ENCODE measurements at places on chromosomes 7 and 10.

DNA sequence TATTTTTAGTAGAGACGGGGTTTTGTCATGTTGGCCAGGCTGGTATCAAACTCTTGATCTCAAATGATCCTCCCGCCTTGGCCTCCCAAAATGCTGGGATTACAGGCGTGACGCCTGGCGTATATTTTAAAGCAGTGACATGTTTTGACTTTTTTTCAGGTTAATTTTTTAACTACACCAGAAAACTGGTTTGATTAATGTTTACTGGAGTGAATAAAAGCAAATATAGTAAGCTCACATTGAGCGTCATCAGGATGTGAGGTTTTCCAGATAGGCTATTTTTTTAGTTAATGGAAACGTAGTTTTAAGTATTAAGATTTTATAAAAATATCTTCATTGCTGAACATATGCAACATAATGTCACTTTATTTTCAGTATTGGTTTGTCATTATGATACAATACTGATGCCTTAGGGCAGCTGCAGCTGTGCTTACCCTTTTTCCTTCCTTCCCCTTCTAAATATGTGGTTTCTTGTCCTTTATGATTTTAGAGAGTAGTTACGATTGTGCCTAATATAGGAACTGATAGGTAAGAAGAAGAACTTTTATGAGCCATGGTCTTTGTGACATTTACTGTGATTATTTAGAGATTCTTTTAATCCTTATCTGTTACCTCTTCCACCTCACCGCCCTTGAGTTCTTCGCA lies 37.3 kb downstream of the TMEM60 start:
- no peak for DNase-seq

DNA sequence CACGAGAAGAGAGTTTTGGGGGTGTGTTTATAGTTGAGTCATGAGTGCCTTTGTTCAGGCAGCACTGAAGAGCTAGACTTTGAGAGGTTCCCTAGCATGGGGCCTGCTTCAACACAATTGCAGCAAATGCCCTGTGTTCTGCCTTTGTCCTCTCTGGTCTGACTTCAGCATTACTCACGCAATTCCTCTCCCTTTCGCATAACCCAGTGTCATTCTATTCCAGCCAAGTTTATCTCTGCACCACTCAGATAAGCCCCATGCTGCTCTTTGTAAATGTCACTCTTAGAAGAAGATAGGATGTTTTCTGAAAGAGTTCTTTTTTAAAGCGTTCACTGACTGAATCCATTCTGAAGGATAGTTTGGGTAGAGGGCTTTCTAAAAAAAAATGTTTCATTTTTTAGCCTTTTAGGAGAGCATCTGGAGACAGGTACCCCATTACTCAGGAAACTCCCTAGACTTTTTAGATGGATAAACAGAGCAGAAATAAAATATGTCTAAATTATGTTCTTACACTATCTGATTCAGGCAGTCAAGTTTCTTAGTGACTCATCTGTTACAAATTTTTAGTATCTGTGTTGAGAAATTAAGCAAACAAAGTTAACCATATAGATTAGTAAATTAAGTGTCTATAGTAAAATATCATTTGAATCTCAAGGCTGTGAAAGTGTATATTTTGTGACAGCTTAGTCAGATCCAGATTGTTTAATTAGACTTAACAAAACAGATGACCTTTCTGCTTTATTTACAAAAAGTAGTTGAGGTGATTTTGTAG lies 318.5 kb downstream of the GPR158 start:
- no peak for DNase-seq

GRCh38 chr7:96415293-96415940 lies 93.5 kb upstream of the SLC25A13 start:
- DNase-seq, result no peak

GRCh38 chr7:38825721-38826440 lies 83.1 kb downstream of the VPS41 start:
- DNase-seq, result peak; percentile 26

DNA sequence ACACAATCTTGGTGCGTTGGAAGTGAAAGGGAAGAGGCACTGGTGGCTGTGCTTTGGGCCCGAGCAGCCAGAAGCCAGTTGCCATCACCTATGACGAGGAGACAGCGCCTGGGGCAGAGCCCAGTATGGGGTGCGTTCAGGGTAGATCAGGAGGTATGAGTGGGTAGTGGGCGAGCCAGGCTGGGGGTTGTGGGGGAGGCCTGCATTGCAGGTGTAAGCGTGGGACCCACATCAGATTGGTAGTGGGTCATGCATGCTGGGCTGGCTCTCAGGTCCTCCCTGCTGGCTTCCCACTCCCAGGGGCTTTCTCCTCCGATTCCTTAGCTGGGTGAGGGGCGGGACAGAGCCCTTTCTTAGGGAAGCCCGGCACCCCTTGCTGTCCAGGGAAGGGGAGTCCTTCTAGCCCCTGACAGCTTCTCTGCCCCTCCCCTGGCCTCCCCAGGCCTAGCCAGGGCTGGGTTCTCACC lies 445 bp upstream of the PVRIG start:
- DNase-seq, result no peak

DNA sequence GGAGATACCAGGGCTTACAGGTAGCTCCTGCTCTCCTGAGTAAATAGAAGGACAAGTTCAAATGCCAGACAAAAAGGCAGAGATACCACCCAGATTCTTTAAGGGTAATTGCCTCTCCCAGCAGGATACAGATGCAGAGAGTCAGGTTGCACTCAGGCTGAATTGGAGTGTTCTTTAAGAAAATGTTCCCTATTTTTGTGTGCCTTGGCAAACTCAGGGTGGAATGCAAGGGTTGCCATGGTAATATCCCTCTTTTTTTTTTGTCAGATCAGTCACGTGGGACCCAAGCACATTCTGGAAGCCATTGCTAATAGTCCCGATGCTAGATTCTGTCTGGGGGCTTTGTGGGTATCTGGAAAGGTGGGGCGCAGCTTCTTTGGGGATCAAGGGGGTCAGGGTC lies 628.0 kb downstream of the CALN1 start:
- DNase-seq, result no peak

- DNase-seq, result no peak
Measured at GRCh38 chr7:123460616-123461015, 73.8 kb downstream of the IQUB start.

DNA sequence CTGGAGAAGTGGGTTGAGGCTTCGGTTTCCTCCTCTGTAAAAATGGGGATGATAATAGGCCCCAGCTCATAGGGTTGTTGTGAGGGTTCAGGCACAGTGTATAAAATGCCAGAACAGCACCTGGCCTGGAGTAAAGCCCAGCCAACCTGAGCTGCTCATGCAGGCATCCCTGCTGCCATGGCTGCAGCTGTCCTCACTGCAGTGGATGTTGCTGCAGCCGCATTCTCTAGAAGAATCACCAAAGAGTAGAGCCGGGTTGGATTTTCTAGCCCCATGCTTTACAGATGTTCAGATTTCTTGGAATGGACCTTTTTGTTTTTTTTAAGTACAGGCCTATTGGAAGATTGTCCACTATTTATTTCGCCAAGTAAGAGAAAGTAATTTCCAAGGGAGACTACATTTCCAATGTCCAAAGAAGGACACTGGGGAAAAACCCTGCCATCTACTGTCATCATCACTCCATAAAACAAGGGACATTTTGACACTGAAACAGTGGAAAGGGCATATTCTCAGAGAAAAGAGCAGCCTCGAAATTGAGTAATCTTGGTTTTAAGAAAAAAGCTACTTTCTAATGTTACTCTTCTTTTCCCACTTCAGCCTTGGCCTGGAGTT lies 147.5 kb upstream of the TCF7L2 start:
- DNase-seq, result no peak

DNA sequence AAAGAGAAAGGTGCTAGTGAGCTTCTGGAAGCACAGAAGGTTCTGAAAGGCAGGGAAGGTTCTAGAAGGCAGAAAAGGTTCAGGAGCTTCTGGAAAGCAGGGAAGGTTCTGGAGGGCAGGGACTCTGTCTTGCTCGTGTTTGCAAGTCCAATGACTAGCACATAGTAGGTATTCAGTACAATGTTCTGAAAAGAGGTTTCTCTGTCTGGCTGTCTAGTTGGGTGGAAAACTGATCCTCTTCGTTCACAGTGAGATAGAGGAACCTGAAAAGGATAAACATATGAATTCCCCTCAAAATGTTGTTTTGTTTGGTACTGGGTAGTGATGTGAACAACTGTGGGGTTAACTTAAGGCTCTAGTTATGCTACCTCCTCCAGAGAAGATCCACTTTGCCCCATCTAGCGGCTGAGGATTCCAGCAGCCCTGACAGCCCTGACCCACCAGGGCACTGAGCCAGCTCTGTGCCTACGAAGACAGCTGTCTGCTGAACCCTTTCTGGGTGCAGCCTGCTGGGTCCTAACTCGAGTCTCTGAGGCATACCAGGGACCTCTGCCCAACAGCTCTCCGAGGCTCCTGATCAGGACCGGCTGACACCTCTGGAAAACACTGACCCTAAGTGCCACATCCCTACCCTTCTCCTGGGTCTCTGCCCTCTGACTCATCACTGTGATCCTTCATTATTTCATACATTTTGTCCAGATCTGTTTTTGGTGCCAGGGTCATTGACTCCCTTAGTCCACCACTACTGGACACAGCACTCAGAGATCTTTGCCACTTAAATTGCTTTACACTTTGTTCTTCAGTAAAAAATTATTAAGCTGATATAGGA lies 15.4 kb downstream of the PTPRN2 start:
- no peak for DNase-seq

DNA sequence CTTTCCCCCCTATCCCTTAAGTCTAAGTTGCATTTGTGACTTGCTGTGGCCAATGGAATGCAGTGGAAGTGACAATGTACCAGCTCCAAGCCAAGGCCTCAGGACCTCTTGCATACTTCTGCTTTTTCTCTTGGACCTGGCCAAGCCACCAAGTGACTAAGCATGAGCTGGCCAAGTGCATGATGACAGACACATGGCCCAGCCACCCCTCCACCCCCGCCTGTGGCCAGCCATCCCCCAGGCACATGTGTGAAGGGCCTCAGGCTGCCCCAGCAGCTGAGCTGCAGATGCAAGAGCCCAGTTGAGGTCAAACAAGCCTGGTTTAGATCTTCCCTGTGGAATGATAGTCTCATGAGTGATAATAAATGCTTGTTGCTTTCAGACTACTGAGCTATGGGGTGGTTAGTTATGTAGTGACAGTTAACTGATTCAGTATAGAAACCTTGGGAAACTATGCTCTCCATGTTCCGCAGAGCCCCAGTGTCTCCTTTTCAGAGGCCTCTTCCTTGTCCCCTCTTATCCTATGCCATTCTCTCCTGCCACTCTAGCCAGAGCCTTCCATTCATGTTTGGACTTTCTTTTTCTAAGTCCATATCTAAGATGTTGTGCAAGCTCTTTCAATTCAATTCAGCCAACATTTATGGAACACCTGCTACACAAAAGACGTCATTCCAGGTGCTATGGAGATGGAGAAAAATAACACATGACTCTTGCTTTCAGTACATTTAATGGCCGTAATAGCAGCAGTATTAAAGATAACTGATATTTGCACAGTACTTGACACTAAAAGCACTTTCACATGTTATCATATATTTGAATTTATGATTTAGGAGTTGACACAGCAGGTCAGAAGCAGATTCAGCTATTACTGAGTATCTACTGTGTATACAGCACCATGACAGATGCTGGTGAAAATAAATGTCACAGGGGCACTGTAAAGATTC lies 55.5 kb upstream of the LOXL4 start:
- DNase-seq, result no peak

DNA sequence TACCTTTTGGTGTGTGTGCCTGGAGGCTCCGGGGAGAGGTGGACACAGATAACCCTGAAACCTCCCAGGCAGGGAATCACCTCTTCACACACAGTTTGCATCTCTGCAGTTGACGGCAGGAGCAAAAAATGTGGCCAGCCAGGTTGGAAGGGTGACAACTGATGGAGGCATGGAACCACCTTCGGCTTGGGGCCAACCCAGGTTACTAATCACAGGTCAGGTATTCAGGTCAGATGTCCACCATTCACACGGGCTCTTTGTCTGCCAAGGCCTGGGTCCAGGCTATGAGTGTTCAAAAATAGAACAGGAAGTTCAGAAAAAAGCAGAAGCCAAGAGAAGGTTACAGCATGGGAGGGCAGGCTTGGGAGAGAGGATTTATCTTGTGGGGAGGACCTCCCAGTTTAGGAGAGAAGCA lies 137.2 kb upstream of the EFCAB10 start:
- no peak for DNase-seq

- DNase-seq, result no peak
Measured at GRCh38 chr7:34928560-34928959, 108.7 kb downstream of the DPY19L1 start.

- DNase-seq, result no peak
Measured at GRCh38 chr10:62170732-62171131, 97.9 kb downstream of the RTKN2 start.

DNA sequence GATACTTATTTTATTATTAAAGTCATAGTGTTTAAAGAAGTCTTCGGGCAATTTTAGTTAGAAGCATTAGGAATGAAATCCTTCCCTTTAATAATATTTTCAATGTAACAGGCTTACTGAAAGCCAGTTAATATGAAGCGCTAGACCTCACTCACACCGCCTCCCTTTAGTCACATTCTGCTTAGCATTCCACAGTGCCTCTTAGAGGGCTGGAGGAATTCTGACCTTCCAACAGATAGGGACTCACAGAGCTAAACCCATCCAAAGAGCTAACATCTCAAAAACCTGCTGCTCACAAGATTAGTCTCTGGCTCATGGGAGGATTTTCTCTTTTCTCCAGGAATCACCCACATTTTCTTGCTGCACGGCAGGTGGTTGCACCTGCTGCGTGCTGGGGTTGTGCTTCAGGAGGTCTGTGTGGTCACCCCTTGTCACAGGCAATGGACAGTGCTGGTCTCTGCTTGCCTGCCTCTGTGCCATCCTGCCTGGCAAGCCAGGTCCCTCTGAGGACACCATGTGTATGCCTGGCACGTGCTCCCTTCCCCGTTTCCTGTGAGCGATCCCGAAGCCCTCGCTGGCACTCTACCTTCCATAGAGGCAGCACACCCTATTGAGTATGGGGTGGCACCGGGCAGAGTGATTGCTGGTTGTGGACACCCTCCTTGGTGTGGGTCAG lies 91.8 kb downstream of the KLF6 start:
- DNase-seq, result no peak

DNA sequence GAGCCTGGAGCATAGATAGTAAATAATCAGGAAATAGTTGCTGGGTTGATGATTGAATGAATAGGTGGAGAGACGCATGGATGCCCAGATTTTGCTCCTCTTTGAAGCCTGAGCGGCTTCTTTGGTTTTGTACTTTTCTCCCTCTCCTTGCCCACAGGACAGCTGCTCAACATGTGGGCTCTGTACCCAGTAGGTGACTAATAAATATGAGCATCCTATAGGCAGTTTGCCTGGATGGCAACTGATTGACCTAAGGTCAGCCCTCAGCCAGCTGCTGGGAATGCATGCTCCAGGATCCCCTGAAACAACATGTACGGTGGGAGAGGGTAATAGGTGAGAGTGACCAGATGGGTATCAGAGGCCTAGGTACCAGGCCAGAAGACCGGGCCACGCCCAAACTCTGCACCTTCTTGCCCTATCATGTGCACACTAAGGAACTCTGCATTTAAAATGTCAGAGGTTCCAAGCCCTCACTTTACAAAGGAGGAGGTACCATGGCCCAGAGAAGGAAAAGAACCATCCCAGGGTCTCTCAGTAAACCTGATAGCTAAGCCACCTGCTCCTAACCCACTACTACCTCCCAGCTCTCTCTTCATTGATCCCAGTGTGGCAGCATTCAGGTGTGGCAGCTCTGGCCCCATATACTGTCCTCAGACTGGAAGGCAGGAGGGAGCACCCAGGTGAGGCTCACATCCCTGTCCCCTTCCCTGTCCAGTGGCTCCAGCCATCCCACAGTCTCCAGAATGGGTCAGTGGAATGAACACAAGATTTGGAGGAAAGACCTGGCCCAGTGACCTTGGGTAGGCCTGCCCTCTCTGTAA lies 2.7 kb upstream of the ZCCHC24 start:
- no peak for DNase-seq

Data from GM10248 (cell line).